ENCODE measurements at places on chromosomes 3 and 15.
A peak's percentile ranks its signal among the peaks of the same experiment; 100 is the strongest.

DNA sequence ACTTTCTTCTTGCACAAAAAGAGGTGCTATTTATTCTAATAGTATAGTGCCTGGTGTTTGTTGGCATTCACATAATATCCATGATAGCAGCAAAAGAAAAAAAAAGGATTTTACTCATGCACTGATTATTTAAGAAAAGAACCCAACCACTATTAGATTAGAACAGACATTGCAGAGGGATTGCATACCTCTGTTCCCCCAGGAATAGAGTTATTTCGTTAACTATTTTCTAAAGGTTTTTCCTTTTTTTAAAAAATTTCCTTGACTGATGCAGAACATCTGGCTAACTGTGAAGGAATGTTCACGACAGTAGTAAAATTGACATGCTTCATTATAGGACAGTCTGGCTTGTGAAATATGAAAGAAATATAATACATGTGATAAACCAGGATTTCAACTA lies 136.6 kb upstream of the PTX3 start:
- peak; percentile 67 for DNase-seq

DNA sequence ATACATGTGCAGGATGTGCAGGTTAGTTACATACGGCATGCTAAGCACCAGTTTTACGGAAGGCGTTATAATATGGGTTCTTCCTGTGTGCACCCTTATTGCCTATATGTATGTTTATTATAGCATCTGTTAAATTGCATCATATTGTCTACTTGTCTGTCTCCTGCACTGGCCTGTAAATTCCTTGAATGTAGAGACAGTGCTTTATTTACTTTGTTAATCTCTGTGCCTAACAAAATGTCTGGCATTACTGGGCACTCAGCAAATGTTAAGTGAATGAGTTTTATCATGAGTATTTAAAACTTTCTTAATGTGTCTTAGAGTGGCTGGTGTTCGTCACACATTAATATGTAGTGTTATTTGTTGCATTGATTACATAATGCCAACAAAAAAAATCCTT lies 23.8 kb downstream of the MGA start:
- no peak for DNase-seq

DNA sequence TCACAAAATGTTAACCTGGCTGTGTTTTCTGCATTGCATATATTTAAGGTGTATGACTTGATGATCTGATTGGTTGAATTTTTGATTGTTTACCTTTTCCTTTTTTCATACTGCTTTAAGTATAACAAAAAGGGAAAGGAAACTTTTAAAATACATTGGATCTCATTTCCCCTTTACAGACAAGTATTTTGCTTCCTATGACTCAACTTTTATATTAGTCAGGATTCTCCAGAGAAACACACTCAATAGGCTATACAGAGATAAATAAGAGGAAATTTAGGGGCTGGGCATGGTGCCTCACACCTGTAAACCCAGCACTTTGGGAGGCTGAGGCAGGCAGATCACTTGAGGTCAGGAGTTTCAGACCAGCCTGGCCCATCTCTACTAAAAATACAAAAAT lies 205.8 kb downstream of the TJP1 start:
- DNase-seq, result no peak

DNA sequence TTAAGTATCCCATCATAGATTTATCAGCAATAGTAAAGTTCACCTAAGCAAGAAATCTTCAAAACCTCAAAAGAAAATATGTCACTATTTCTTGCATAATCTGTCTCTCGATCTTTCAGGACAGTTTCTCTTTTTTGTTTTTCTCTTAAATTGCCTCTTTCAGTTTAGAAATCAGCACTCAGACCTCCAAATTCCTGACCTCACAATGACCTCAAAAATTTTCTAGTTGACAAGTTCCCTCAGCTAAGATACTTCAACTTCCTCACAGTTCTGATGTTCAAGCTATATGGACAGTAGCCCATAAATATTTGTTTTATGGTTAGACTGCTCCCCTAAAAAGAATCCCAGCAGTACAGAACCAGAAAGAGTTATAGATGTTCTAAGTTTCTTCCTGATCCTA lies 24.1 kb downstream of the SLC24A5 start:
- no peak for DNase-seq

GRCh38 chr3:147428754-147429153 lies 19.6 kb downstream of the ZIC1 start:
- DNase-seq, result no peak

DNA sequence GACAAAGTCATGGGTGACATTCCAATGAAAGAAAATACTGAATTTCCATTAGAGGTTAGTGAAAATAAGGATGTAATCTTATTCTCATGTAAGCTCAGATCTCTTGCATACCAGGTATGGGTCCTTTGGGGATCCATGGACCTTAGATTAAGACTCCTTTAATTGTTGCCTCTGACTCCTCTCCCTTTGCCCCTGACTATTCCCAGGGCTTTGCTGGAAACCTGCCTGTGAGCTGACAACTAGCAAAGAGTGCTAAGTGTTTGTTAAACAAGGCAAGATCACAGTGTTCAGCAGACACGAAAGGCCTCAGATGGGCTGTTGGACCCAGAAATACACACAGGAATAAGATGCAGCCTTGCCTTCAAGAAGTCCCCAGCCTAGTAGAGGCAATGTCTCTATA lies 32.1 kb downstream of the ACKR2 start:
- DNase-seq, result no peak

DNA sequence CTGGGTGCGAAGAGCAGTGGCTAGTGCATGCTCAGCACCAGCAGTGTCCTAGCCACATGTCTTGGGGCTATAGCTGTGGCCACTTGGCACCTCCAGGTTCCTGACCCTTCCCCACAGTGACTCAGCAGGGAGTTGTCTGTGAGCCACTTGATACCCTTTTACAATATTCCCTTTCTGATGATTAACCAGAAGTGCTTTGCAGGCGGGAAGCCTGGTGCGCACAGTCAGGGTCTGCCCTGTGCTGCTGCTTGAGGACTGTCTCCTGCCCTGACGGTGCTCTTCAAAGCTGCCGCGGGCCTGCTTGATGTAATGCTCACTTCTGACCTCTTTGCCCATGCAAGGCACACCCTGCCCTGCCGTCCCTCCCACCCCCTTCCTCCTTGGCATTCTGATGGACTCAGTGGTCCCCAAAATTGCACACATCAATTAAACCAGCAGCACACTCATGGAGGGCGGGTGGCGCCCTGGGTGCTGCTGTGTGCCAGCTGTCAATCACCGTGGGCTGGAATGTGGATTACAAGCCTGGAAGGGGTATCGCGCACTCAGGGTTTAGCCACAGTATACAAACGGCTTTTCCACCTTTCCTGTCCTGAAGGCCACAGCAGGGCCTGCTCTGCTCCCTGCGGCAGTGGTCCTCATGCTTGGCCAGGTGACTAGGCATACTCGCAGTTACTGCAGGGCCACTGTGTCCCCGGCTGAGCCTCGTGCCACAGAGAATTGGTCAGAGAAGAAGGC lies 40.9 kb upstream of the PCSK6 start:
- no peak for DNase-seq

- DNase-seq, result no peak
These were observed 24.2 kb upstream of the GALNT15 start for GRCh38 chr3:16150285-16150684.

All from fibroblast of the conjunctiva (primary cell).